ENCODE measurements at places on chromosomes 2 and 18.

GRCh38 chr18:75407468-75408437 lies 19.8 kb downstream of the SMIM21 start:
- DNase-seq, result no peak

DNA sequence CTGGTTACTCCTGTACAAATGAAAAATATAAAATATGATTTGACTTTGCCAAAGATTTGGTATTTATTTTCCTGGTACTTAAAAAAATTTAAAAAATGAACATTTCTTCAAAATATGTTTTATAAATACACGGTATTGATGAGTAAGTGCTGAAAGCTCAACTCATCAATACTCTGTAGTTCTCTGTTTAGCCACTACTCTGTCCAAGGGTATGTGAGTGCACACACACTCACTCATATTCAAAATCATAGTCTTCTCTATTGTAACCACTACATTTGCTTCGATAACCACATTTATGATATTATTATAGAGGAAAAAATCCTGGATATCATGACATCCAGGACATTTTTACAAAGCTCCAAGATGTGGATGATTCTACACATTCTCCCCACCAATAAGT lies 40.1 kb upstream of the GALNT5 start:
- no peak for DNase-seq

DNA sequence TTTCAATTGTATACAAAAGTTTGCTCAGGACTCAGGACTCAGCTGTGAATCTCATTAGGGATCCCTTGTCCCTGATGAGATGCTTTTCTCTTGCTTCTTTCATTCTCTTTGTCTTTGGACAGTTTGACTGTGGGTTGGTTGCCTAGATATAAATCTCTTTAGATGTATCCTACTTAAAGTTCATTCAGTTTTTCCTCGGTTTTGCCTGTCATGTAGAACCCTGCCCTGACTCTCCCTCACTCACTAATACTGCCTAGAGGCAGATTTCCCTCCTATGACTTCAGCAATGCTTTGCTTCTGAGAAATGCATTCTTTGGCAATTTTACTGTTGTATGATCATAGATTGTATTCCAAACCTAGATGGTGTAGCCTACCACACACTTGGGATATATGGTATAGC lies 421.4 kb upstream of the TCF4 start:
- DNase-seq, result no peak

DNA sequence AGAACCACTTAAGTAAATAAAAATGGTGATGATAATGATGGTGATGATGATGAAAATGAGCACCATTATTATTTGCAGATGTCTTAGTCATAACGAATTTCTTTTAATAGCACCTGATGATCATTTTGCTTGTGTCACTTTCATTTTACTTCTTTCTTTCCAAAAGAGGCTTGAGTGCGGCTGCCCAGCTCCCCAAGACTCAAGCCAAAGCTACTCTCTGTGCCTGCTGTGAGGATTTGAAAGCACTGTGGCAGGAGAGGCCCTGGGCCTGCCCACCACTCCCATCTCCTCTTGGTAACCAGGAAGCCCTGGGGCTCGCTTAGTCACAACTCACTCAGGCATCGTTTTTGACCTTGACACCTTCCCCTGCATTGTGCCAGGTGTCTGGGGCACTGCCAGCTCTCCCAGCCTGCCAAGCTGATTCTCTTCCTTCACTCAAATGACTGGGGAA lies 41.2 kb downstream of the RPL37A start:
- no peak for DNase-seq

GRCh38 chr2:108594132-108594981 lies 60.1 kb downstream of the LIMS1 start:
- no peak for DNase-seq

- no peak for DNase-seq
Measured at GRCh38 chr2:154375579-154375931, 322.9 kb upstream of the KCNJ3 start.

GRCh38 chr18:62434798-62435197 lies 88.0 kb upstream of the ZCCHC2 start:
- DNase-seq, result no peak

GRCh38 chr2:236676136-236676873 lies 106.7 kb downstream of the ACKR3 start:
- DNase-seq, result no peak

- DNase-seq, result no peak
Measured at GRCh38 chr2:201307876-201308275, 47.5 kb downstream of the CASP8 start.

DNA sequence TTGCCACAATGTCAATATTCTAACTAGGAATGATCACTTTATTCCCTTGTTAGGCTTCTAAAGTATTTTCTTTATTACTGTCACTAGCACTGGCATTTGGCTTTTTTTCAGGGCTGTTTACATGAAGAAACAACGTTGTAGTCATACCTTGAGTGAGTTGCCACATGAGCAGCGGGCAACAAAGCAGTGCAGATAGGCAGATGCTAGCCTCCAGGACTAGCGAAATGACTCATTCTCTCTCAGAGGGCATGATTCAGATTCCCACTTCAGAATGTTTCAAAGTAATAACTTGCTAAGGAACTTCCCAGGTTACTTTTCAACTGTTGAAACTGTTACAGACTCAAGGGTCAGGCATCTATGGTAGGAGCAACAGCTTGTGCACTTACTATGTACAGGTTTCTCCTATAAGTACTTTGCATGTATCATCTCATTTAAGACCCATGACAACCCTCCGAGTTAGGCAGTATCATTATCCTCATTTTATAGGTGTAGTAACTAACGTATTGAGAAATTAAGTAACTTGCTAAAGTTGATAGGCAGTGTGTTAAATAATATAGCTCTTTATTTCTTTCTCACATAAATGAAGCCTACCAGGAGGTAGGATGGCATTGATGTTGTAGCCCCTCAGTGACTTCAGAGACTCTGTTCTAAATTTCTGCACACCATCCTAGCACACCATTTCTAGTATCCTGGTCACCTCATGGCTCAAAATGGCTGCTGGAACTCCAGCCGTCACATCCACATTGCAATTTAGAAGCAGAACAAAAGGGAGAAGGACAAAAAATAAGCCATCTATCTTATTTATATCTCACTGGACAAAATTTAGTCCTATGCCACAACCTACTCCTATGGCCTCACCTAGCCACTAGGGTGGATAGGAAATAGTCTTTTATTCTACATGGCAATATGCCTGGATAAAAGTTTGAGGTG lies 83.3 kb downstream of the ICOS start:
- DNase-seq, result no peak

DNA sequence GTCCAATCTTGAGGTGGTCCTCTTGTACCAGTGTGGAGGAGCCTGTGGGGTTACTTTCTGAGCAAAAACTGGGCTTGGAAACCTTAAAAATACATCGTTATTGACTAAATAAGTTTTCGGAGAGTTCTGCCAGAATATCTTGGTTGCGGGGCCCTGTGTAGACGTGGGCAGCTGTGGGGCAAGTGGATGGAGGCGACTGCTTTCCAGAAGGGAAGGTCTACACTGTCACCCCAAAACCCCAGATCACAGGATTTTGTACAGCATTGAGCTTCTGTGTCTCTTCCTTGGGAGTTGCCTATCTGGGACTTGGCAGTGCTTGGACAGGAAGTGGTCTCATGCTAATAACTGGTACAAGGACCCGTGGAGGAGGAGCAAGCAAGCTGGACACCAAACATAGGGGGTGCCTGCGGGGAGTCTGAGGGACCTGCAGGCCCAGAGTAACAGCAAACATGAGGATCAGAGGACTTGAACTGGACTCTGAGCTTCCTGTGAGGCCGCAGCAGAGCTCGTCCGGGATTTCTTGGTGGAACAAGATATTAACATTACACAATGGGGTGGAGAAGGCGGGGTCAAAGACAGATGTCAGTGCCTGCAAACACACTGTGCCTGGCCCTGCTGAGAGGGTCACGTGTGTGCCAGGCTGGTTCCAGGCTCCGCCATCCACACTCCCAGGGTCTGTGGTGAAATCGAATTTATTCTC lies 48.0 kb upstream of the CTLA4 start:
- no peak for DNase-seq

DNA sequence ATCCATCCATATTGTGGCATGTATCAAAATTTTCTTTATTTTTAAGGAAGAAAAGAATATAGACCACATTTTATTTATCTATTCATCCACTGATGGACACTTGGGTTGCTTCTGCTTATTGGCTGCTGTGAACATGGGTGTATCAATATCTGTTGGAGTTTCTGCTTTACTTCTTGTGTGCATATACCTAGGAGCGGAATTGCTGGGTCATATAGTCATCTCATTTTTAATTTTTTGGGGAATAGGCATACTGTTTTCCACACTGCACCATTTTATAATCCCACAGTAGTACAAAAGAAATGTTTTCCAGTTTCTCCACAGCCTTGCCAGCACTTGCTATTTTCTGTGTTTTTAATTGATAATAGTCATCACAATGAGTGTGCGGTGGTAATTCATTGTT lies 197.2 kb downstream of the ACKR3 start:
- no peak for DNase-seq

DNA sequence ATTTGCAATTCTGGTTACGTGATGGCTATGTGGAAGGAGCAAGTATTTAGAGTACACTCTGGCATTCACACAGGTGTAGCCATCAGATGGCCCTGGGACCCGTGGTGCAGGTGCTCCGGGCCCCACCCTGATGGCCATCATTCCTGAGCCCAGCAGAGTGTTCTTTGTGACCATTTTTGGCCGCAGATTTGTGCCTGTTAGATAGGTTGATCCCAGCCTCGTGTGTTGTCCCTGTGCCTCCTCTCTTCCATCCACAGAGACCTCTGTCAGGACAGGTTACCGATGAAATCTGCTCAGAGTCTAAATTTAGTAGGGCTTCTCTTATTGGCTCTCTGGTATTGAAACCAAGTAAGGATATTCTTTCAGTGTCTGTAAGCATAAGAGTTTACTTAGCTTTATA lies 33.9 kb downstream of the MAPRE2 start:
- DNase-seq, result no peak

GRCh38 chr2:144520756-144521487 lies 1.0 kb upstream of the ZEB2 start:
- no peak for DNase-seq

DNA sequence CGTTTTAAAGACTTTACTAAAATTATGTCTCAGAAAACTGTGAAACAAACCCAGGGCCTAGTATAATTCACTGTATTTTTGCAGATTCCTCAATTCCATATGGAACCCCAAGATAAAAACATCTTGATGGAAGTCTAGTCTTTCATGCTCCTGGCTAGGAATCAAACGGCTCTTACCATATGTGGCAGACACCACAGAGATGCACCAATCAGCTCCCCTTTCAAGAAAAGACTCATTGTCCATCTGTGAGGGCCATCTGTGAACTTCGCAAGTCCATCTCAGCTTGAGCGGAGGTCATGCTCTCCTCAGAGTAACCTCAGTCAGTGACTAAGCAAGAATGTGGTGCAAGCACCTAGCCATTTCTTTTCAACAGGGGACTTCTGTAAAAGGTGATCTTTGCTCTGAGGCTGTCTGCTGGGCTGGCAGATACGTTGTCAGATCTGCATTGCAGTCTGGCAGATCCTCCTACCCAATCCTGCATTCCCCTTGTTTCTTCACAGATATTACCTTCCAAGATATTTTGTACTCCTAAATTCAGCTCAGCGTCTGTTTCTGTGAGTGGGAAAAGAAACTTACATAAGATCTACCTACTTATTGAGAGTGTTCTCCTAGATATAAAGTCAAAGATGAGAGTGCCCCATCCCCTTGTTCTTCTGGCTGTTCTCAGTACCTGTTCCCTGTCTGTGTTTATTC lies 419.3 kb downstream of the SPAG16 start:
- DNase-seq, result no peak

GRCh38 chr2:143843686-143844085 lies 676.2 kb downstream of the ZEB2 start:
- DNase-seq, result no peak

DNA sequence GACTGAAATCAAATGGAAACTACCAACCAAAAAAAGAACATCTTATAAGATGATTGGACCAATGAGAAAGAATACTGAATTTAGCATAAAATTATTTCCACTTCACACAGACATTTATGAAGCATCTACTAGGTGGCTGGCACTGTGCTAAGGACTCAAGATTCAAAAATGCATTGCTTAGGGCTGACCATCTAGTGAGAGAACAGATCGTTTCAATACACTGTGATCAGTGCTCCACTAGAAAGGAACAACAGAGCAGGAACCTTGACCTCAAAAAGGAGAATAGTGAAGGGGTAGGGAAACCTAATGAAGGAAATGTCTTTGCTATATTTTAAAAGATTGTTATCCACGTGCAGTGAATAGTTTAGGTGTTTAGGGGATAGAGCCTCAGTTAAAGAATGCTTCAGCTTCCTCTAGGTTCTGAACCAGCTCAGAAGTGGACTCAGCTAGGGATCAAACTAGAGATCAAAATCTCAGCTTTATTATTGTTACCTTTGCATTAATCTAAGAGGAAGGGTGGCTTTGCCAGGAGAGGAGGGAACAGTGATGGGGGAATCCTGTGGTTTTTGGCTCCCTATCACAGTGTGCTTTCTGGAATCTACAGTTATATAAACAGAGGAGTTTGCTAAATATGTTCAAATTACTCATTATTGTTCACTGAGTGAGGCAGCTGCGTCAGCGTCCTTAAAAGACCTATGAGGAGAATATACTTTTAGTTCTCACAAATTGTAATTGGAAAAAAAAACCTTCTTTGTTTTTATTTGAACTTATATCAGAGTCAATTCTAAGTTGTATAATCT lies 16.2 kb upstream of the BBS5 start:
- DNase-seq, result no peak

DNA sequence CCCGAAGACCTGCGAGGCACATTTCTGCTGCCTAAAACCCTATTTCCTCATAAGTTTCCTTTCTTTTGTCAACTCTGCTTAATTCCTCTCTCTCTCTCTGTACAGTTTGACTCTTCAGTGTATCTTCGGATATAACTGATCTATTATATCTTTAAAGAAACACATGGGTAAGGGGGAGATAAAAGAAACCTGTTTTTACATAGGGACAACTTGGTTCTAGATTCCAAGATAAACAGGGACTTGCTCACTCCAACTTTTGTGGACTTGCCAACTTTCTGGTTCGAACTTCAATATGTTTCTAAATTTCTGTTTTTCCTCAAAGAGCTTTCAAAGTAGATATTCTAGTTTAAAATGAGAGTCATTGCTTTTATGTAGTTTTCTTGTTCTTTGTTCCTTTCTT lies 182.7 kb upstream of the EPC2 start:
- no peak for DNase-seq

DNA sequence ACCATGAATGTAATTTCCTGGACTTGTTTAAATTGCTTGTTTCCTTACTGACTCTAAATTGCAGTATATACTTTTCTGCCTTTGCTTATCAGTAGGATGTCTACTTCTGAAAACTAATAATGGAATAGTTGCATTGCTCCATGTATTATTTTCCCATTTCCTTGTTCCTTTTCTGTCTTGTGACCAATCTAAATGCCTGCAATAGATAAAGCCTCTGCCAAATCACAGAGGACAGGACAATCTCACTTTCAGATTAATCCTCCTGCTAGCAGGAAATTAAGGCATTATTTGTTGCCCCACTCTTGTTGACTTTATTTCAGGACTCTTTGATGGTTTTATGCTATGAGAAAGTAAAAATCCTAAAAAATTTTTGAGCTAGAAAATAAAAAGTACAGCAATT lies 4.7 kb upstream of the ESCO1 start:
- DNase-seq, result no peak

GRCh38 chr18:22683196-22683676 lies 249.9 kb upstream of the RBBP8 start:
- no peak for DNase-seq

GRCh38 chr2:238895891-238896600 lies 48.2 kb downstream of the TWIST2 start:
- DNase-seq, result peak; percentile 51

Measured in tibial nerve (tissue), 4 donors.